ENCODE measurements at places on chromosomes 16 and 17.

GRCh38 chr17:72404872-72405271 lies 284.1 kb downstream of the SOX9 start:
- no peak for DNase-seq

GRCh38 chr17:52686140-52686539 lies 527.6 kb upstream of the CA10 start:
- DNase-seq: no peak

- DNase-seq: no peak
Observed at GRCh38 chr16:88389621-88390160, 6.9 kb downstream of the ZNF469 start.

DNA sequence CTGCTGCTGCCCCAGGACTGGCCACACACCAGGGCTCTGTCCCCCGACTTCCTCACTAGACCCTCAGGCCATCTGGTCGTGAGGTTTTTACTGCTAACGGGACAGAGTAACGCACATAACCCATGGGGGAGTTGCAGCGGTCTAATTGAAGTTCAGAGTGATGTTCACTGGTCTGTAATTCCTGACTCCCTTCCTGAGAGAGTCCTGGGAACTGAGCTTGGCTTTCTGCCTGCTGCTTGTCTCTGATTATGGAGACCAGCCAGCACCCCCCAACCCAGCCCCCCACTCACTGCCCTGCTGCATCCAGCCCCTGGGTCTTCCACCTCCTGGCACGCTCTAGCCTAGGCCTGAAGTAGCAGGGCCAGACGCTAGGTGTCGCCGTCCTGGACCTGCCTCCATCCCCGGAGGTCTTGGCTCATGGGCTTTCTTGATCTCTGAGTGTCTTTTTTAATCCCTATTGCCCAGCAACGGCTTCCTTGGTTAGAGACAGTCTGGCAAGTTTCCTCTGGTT lies 192.9 kb downstream of the CCDC182 start:
- DNase-seq: no peak

GRCh38 chr17:78925234-78925633 lies at the start of gene TIMP2:
Gene TIMP2, minus strand, starts transcription at chr17:78925387. Its CDS starts 299 bp downstream, at chr17:78925088.
- DNase-seq: peak; percentile 92

DNA sequence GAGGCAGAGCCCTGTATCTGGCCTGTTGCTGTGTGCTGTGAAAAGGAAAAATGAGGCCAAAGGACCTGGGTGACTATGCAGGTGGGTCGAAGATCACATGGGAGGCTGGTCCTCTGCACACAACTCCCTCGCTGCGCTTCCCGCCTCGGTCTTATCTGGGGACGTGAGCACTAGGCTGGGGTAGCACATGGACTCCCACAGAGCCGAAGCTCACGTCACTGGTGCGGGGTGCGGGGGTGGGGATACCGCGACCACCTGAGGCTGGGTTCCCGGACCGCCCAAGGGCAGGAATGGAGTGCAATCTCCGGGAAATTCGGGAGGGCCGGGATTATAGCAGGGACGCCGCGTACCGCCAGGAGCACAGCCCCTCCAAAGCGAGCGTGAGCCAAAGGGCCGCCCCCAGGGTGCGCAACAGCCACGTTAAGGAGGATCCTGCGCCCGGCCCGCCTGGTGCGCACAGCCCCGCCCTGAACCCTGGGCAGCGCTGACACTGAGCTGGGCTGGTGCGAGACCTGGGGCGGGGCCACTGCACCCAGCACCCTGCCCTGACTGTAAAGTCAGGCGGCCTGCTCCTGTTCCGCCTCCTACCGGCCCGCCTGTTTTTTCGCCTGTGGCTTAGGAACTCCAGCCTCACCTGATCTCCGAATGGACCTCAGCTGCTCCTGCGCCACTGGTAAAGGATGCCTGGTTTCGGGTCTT lies 4.8 kb downstream of the MT1A start:
- peak; percentile 87 for DNase-seq

DNA sequence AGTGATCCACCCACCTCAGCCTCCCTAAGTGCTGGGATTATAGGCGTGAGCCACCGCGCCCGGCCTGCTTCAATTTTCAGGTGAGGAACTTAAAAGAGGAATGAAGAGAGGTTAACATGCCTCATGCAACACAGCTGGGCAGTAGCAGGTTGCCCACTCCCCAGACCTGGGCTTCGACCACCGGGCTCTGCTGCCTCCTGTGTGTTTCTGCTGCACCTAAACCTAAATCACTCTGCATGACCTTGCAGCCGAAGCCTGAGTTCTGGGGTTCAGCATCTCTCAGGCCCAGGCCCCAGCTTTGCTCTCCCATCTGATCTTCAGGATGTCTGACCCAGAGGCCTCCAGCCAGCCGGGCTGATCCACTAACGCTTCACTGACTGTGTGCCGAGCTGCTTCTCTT lies 112.6 kb downstream of the OR1D5 start:
- DNase-seq: peak; percentile 33

DNA sequence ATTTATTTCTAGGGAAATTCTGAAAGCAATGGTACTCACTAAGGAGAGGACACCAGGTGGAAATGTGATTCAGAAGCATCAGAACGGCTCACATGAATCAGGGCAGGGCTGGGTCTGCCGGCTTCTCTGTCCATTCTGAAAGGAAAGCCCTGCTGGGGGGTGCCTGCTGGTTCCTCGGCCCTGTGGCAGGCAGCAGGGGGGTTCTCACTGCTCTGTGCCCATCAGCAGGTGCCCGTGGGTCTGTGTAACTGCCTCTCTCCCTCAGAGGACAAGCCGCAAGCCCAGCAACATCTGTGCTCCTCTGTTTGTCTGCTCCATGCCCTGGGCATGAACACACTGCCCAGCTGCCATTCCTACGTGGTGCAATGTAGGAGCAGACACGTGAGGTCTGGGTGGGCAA lies 74.9 kb upstream of the ZNF423 start:
- DNase-seq: no peak

DNA sequence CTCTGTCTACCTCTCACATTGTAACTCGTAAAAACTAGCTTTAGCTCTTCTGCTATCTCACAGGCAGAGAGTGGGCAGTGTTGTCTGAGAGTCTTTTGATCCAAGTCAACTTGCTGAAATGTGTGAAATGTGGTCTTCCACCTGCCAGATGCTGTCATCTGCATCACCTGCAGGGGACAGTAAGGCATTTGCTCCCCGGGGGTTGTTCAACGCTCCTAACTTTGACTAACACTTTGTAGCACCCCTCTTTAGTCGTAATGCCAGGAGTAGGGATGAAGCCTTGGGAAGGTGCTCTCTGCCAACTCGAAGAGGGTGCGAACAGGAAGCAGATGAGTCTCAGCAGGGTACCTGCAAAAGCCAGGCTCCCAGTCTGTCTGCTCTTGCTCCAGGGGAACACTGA lies 36.1 kb downstream of the SNX11 start:
- DNase-seq: no peak

GRCh38 chr16:48420437-48420836 lies 35.2 kb upstream of the SIAH1 start:
- DNase-seq: no peak

DNA sequence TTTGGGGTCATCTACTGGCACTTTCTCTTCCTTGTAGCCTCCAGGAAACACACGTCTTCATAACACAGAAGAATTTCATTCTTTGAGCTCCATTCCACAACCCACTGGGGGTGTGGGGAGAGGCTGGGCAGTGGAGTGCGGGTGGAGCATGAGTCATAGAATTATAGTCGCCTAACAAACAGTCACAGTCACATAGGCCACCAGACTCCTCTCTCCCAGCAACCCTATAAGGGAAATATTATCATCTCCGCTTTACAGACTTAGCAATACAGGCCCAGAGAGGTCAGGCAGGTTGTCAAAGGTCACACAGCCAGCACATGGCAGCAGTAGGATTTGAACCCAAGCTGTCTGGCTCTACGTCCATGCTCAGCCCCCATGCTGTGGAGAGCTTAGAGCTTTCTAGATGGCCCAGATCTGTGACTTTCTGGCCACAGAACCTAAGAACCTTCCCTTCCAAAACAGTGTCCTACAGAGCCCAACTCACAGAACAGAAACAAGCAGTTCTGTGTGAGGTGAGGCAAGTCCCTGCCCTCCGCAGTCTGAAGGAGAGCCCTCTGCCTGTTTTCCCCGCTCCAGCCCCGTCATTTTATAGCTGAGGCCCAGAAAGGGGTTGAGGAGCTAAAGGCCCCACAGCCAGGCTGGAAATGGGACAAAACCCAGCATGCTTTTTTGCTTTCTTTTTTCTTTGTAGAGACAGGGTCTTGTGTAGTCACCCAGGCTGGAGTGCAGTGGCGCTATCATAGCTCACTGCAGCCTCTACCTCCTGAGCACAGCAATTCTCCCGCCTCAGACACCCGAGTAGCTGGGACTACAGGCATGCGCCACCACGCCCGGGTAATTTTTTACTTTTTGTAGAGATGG lies 10.7 kb upstream of the LITAF start:
- peak; percentile 60 for DNase-seq

GRCh38 chr17:75834928-75835653 lies 9.1 kb downstream of the UNC13D start:
- DNase-seq: no peak

- DNase-seq: no peak
Observed at GRCh38 chr17:48633266-48633677, 7.1 kb upstream of the HOXB9 start.

DNA sequence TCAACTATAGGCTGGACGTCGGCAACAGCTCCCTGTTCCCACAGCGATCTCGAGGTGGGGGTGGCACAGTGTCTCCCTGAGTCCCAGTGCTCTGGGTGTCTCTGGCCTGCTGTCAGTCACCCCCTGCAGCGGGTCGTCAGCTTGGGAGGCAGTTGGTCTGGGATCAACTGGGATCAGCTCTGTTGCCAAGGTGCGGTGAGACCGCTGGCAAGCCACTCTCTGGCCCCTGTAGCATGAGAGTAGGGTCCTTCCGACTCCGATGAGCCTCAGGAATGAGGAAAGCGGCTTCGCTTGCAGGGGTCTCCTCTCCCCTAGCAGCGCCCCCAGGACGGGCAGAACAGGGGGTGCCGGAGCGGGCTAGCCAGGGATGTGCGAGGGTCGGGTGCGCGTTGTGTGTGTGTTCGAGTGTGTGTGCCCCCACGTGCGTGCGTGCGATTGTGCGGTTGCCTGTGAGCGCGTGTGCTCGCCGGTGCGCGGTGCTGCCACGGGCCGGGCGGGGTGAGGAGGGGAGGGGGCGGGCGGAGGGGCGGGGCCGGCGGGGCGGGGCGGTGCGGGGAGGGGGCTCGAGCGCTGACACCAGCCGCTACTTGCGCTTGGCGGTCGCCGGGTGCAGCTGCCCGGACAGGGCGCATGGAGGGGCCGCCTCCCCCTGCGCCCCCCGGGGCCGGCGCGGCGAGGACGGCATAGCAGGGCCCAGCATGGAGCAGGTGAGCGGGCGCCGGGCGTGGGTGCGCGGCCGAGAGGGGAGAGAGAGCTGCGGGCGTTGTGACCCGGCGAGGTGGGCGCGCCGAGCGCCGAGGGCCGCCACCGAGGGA lies 9.4 kb upstream of the ARHGAP23 start:
- no peak for DNase-seq

DNA sequence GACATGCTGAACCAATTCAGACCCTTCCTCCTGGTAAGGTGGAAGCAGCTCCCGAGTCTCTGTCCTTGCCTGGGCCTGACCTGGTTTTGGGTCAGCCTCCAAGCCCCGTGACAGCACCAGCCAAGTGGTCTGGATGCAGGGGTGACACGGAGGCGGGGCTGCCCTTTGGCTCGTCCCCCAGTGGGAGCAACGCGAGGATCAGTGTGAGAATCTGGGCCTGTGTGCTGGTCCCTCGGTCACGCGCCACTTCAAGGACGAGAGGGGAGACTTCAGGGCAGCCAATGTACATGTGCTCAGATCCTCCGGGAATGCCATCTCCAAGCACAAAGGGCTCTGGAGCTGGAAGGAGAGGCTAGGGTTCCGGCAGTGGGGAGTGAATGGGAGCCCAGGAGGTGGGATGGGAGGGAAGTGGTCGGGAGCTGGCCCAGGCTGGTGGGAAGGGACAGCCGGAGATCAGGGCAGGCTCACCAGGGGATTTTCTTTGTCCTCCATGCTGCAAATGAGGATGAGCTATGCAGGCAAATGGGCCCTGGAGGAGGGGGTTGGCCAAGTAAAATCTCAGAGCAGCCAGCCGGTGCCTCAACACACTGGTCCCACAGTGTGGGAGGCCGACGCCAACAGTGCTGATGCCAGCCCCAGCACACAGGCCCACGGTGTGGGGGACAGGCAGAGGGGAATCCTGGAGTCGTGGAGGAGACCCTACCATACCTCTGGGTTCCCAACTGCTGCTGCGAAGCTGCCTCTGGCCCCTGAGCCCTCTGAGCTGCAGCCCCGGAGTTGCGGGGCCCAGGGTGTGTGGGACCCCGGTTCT lies 4.2 kb upstream of the NDRG4 start:
- DNase-seq: no peak

GRCh38 chr17:50663812-50664374 lies 29.2 kb downstream of the ABCC3 start:
- DNase-seq: no peak

GRCh38 chr17:37405955-37406634 lies 541 bp downstream of the ACACA start:
- no peak for DNase-seq

DNA sequence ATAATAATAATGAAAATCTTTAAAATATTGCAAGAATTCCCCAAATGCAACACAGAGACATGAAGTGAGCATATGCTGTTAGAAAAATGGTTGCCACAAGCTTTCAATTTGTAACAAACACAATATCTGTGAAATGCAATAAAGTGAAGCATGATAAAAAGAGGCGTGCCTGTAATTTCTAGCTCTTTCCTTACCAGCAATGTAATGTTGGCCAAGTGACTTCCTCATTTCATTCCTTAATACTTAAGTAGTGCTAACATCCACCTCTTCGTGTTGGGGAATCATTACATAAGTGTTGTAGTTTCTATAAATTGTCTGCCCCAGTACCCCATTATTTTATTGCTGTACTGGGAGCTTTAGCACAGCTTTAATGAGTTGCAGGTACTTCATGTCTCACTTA lies 1192.0 kb upstream of the CDH8 start:
- no peak for DNase-seq

- no peak for DNase-seq
Observed at GRCh38 chr16:6993544-6993943, 339.1 kb upstream of the RBFOX1 start.

DNA sequence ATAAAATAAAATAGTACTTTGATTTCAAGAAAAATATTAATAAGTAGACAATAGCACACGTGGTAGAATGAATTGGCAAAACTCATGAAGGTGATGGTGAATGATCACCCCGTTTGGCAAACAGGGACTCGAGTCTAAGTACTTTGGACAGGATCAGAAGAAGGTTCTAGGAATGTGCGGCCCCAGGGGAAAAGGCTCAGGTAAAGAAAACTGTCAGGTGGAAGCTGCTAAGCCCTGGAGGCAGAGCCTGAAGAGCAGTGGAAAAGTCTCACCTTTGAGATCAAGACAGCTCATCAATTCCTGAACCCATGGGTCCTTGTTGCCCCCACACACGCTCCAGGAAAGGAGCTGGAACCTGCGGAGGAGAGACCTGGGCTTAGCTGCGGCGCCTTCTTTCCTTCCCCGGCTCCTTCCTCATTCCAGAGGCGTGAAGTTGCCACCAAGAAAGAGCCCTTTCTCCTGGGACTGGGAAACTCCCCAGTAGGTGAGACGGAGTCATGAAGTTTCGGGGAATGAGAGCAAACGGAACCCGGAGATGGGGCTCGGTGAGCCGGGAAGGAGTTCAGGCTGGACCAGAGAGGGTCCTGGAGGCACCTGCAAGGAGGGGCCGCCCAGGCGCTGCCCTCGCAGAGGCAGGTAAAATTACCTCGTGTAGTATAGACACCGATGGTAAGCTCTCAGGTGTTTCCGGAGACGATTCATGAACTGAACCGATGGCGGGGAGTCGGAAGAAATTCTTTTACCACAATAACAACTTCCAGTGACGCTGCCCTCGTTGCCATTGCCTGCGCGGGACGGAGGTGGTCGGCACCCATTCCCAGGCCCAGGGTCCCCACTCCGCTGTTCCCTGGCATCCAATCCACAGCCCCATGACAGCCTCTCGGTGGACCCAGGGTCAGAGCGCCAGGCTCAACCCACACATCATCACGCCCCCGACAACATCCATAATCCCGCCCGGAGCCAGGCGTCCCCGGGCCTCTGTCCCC lies 1.2 kb upstream of the ZMYND15 start:
- peak; percentile 64 for DNase-seq
